ENCODE measurements at places on chromosomes 5 and 9.

DNA sequence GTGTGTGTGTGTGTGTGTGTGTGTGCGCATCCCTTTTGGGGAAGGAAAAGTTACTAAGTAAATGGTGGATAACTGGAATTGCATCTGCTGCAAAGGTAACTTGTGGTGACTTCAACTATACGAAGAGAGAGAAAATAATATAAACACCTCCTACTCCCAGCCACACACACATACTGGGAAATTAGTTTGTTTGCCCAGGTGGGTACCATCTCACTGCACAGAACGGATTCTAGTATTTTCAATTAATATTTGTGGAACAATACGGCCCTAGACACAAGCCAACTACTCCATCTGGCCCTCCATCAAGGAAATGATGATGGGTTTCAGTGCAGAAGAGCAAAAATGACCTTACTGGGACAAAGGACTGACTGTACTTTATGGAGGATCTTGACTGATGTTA is 32.2 kb upstream of the TXN start:
- DNase-seq = no peak

GRCh38 chr9:86733929-86734328 is 213.4 kb downstream of the GAS1 start:
- DNase-seq = no peak

DNA sequence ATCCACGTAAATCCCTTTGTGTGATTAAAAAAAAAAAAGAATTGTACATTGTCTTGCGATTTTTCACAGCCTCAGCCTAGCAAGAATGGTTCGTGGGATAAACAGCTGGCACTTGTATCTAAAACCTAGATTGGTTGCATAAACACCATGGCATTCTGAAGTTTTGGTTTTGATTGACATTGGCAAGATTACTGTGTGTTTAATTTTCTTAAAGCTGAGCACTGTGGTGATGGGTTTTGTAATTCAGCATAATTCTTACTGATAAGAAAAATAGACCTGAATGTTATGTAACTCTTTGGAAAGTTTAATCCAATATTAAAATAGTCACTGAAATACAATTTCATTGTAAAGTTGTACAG is 23.4 kb upstream of the ANKRD18A start:
- DNase-seq = no peak

- DNase-seq = no peak
Measured at GRCh38 chr5:67730917-67731474, 484.6 kb upstream of the PIK3R1 start.

- DNase-seq = no peak
Measured at GRCh38 chr5:121038438-121038837, 574.3 kb downstream of the PRR16 start.

- no peak for DNase-seq
Measured at GRCh38 chr9:6956879-6957278, 199.1 kb downstream of the KDM4C start.

GRCh38 chr5:72746736-72747135 is 69.7 kb upstream of the TNPO1 start:
- no peak for DNase-seq

- DNase-seq = no peak
Measured at GRCh38 chr9:133340256-133340655, 4.3 kb upstream of the SURF6 start.

DNA sequence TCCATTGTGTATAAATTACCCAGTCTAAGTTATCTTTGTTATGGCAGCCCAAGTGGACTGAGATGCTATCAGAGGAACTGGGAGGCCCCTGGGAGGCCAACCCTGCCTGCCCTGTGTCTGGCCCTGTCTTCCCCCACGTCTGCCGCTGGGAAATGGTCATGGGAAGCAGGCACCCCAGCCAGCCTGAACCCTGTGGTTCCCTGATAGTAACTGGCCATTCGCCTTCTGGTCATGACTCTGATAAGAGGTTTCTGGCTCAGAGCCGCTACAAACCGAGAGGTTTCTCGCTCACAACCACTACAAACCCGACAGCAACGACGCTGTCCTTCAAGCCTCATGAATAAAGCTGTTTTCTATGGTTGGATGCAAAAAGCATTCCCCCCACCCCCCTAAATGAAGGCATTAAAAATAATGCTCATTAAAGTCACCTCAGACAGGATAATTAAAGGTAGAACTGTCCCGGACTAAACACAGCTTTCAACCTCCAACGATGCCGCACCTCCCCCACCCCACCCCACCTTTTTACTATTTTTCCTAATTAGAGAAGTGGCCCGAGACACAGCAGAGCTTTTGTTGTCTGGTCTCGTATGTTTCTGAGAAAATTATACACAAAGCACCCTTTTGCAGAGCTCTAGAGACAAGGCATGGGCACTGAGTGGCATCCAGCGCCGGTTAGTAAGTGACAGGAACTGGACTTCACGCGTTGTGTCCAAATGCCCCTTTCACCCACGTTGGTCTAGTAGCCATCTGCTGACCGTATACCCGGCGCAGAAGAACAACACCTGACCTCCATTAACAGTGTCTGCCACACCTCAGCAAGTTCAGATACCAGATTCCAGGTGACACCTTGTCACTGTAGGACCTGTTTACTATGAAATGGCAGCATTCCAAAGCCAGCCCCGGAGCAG is 140.8 kb downstream of the COL23A1 start:
- no peak for DNase-seq

DNA sequence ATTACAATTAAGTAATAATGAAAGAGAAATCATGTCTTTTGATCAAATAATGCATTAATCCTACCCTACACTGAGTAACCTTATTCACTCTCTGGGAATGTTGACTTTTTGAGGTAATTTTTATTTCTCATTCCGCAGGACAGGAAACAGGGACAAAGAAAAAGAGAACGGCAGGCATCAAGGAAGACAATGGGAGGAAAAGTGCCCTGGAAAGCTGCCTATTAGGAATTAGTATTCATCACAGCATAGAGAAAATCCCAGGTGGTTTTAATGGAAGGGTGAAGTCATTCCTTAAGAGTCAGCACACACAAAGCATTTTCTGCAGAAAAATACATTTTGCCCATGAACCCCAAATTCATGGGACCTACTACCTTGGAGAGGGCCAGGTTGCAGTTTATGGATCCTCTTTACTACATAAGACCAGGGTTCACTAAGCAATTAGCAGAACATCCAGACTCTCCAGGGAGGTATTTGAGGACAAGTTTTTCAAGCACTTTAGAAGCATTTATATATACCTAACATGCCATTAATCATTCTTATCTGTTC is 9.4 kb downstream of the FSTL4 start:
- no peak for DNase-seq

DNA sequence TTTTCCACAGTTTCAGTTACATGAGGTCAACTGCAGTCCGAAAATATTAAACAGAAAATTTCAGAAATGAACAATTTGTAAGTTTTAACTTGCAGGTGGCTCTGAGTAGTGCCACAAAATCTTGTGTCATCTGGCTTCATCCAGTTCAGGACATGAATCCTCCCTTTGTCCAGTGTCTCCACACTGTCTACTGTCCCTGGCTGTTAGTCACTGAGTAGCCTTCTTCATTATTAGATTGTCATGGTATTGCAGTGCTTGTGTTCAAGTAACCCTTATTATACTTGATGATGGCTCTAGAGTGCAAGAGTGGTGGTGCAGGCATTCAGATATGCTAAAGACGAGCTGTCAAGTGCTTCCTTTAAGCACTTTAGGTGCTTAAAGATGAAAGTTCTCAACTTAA is 65.3 kb downstream of the CFAP95 start:
- DNase-seq = no peak

Data from HuH-7 (cell line).